ENCODE measurements at places on chromosomes 1 and 21. TPM values are rescaled to one million over a fixed set of nuclear protein-coding genes. Genes with fewer than 3 reads are reported as not detected.

- no peak for DNase-seq
- H3K27ac ChIP-seq = peak overlapping the region; percentile 68
- no peak overlapping the region for H3K4me3 ChIP-seq
- H3K27me3 ChIP-seq = no peaks in the 10 kb centered on the region
- peaks cover 18% of the 10 kb centered on the region for H3K4me1 ChIP-seq
These were observed 190.7 kb downstream of the HLX start for GRCh38 chr1:221069986-221070385.

The SYT14 gene
- total RNA-seq = not detected

GRCh38 chr1:58992643-58993042 lies 208.8 kb upstream of the JUN start:
- peaks cover 2% of the 10 kb centered on the region for H3K27me3 ChIP-seq
- no peak overlapping the region for H3K27ac ChIP-seq
- no peak overlapping the region for H3K4me3 ChIP-seq
- peaks cover 10% of the 10 kb centered on the region for H3K36me3 ChIP-seq
- DNase-seq = no peak
- H3K4me1 ChIP-seq = peaks cover 60% of the 10 kb centered on the region

DNA sequence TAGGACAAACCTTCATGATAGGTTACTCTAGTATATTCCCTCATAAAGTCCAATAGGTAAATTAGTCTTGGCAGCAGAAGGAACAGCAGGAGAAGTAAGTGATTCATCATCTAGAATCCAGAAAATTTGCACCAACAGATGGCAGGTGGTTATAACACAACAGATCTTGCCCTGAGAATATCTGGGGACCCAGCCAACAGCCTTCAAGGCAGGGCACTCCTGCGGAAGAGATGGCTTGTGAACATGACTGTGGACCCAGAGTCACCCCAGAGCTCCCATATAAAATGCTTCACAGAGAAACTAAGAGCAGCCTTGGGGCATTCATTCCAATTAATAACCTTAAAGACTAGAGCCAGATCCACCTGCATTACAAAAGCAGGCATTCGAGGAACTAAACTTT lies 7.9 kb upstream of the PLA2G2C start:
- no peak overlapping the region for H3K27ac ChIP-seq
- peaks cover 10% of the 10 kb centered on the region for H3K36me3 ChIP-seq
- DNase-seq = no peak
- no peak overlapping the region for H3K4me3 ChIP-seq

- no peak for DNase-seq
- no peaks in the 10 kb centered on the region for H3K36me3 ChIP-seq
- no peaks in the 10 kb centered on the region for H3K27me3 ChIP-seq
- H3K4me1 ChIP-seq = peaks cover 5% of the 10 kb centered on the region
These were observed 16.4 kb upstream of the LGR6 start for GRCh38 chr1:202176949-202177927.

DNA sequence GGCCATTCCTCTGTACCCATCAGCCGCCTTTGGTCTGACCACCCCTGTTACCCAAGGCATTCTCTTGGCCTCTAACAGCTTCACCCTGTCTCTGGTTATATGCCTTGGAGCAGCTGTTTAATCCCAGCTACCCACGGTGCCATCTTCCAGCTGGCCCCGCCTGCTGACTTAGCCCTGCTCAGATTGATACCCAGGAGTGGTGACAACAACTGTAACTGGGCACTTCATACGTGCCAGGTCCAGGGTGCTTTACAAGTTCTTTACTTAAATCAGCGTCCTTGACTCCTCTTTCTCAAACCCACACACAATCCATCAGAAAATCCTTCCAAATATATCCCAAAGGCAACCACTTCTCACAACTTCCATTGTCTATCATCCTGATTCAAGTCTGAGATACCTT lies 37.2 kb upstream of the HMGB4 start:
- H3K36me3 ChIP-seq = no peaks in the 10 kb centered on the region
- no peaks in the 10 kb centered on the region for H3K27me3 ChIP-seq
- H3K27ac ChIP-seq = no peak overlapping the region
- no peaks in the 10 kb centered on the region for H3K4me1 ChIP-seq
- H3K4me3 ChIP-seq = no peak overlapping the region

- H3K4me3 ChIP-seq = no peak overlapping the region
- H3K27ac ChIP-seq = no peak overlapping the region
- H3K27me3 ChIP-seq = peaks cover 3% of the 10 kb centered on the region
- H3K36me3 ChIP-seq = no peaks in the 10 kb centered on the region
These were observed 223.2 kb downstream of the HHAT start for GRCh38 chr1:210551899-210552298.

DNA sequence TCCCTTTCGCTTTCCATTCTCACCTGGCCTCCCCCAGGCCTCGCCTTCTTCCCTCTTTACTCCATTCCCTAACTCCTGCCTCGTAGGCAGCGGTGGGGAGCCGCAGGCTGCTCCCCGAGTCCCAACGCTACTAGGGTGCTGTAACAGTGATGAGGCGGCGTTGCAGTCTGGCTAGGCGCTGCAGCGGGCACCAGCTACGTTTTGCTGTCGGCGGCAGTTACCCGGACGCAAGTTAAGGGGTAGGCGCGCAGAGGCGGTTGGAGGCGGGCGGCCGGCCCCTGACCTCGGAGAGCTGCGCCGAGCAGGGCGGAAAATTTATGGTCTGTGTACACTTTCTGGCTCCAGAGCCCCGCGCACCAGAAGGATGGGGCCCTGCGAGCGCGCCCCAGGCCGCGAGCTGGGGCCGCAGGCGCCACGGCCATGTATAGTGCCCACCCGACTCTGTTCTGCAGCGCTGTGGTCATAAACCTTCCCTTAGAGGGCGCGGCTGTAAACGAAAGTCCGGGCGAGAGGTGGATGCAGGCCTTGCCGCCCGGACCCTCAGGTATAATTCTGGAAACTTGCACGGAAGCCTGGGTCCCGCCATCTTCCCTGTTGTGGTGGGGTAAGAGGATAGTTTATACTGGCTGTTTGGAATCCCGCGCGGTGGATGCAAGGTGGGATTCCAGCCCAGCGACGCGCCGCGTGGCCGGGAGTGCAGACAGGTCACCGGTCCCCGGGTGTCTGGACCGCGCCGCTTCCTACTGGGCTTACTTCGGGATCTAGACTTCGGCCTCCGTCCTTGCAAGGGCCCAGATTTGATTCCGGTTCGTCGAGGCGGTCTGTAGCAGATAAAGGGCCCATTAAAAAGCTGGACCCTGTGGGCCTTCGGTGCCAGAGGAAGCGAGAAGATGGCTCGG lies 15.0 kb downstream of the HLX start:
- peaks cover 53% of the 10 kb centered on the region for H3K27me3 ChIP-seq
- no peak overlapping the region for H3K27ac ChIP-seq
- H3K36me3 ChIP-seq = no peaks in the 10 kb centered on the region

DNA sequence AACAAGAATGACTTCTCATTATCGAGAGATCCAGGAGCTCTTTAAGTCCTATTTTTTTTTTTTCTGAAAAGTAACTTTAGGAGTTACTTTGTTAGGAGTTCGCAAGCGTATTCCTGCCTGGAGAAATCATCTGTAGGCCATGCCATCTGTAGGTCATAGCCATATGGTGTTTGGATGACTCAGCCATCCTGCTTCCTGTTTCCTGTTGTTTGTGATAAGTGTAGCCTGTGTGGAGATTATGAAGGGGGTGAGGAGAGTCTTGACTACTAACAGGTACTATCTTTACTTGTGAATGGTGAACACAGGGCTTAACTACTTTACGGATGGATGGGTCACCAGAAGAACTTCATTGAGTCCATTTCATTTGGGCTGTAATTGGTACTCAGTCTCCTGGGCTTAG lies 327.2 kb downstream of the PTPRU start:
- H3K4me1 ChIP-seq = peaks cover 7% of the 10 kb centered on the region
- DNase-seq = no peak
- H3K4me3 ChIP-seq = peak overlapping the region; percentile 1
- H3K27me3 ChIP-seq = no peaks in the 10 kb centered on the region
- peaks cover 3% of the 10 kb centered on the region for H3K36me3 ChIP-seq
- no peak overlapping the region for H3K27ac ChIP-seq

The S100A8 gene
- total RNA-seq = not detected

- H3K27ac ChIP-seq = no peak overlapping the region
- H3K36me3 ChIP-seq = no peaks in the 10 kb centered on the region
- H3K4me1 ChIP-seq = no peaks in the 10 kb centered on the region
These were observed 21.2 kb upstream of the TTLL7 start for GRCh38 chr1:84020151-84020550.

GRCh38 chr1:17340358-17340757 lies 31.6 kb upstream of the PADI6 start:
- peaks cover 5% of the 10 kb centered on the region for H3K4me1 ChIP-seq
- H3K36me3 ChIP-seq = no peaks in the 10 kb centered on the region
- H3K27me3 ChIP-seq = peaks cover 4% of the 10 kb centered on the region
- no peak for DNase-seq
- H3K27ac ChIP-seq = no peak overlapping the region
- H3K4me3 ChIP-seq = no peak overlapping the region

The LCE6A gene
- not detected for total RNA-seq

DNA sequence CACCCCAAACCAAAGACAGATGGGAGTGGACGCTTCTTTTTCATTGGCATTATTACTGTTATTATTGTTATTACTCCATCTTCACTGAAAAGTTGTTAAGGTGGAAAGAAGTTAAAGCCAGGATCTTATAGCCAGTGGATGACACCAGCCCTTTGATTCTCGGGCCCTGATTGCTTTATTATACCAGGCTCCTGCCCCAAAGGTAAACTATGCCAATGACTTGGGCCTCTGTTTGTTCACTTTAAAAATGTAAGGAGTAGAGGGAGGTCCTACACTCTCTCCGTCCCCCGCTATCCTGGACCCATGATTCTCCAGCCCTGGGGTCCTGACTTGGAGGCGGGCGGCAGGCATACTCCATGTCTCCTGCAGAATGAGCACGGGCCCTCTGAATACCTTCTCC lies 106.8 kb downstream of the TOMM20 start:
- no peak for DNase-seq

DNA sequence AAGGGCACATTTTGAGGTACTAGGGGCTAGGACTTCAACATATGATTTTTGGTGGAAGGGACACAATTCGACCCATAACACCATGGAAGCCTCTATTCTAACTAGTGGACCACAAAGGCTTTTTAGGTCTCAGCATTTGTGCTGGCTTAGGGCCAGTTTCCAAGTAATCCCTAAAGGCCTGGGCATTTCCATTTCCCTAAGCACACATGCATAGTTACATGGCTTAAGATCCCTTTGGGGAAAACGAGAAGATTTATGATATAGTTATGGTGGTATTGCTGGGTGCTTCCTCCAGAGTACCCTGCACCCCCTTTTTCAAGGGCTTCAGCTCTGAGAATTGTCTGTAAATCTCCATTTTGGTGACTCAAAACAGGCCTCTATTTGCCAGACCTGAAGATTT lies 28.2 kb upstream of the TMEM54 start:
- peaks cover 20% of the 10 kb centered on the region for H3K36me3 ChIP-seq
- no peak for DNase-seq
- peaks cover 25% of the 10 kb centered on the region for H3K27me3 ChIP-seq
- H3K27ac ChIP-seq = no peak overlapping the region
- H3K4me3 ChIP-seq = no peak overlapping the region

- no peak for DNase-seq
- H3K4me3 ChIP-seq = peak overlapping the region; percentile 5
- peaks cover 8% of the 10 kb centered on the region for H3K4me1 ChIP-seq
- no peak overlapping the region for H3K27ac ChIP-seq
- H3K36me3 ChIP-seq = no peaks in the 10 kb centered on the region
These were observed 7.3 kb downstream of the FTCD start for GRCh38 chr21:46148106-46148505.

Measured in activated T-helper 1 cell treated with anti-CD3 and anti-CD28 coated beads, Interleukin-12 subunit alpha, Interleukin-12 subunit beta, Interleukin-2, Interleukin-4 antibody, amounts not matched to agents 30 ng/mL and 10 ng/mL and 1 ng/mL, durations not matched to agents 14 hours and 24 hours and 36 hours (primary cell).